ENCODE measurements at places on chromosomes 13 and 19.

DNA sequence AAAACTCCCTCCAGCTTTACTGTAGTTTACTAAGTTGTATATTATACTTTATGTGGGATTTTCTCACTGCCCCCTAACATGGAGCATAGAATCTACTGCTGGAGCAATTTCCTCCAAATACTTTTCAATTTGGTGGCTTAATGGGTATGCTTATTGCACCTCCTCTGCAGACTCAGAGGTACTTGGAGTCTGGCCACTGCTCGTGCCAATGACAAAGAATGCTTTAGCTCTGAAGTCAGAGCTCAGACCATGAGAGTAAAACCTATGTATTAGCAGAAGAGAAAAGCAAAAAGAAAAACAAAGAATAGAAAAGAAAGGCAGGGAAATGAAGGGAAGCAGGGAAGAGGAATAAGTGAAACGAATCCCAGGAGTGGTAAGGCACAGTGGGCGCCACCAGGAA, 71.9 kb downstream of the SUCLA2 start:
- no peak for DNase-seq

DNA sequence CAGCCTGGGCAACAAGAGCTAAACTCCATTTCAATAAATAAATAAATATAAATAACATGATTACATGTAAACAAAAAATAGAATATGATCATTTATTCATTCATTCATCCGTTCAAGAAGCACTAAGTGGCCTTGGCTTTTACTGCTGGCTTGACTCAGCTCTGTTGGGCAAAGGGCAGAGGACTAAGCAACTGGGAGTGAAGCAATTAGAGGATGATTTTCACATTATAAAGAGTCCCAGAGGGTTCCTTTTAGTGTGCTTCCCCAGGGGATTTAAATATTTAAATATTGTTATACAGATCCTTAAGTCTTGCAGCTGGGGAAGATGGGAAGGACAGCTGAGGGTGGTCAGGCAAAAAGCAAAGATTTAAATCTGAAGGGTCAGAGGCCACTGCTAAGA, 34.9 kb upstream of the FLT1 start:
- no peak for DNase-seq

DNA sequence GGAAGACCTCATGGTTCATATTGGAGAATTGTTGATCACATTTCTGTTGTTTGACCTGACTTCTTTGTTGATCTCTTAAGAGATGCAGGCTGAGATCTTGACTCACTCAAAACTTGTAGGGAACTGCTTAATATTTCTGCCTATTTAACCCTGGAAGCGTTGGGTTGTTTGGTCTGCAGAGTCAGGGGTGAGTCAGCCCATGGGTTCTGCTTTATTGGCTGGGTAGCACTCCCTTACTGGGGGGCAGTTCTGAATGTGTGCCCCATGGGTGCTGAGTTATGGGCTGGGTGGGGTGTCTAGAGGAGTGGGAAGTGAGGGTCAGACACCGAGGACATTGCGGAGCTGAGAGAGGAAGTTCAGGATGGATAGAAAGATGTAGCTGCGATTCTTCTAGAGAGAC, 87.9 kb downstream of the LRCH1 start:
- DNase-seq, result no peak

GRCh38 chr13:53783471-53783870, 754.9 kb downstream of the OLFM4 start:
- DNase-seq, result peak; percentile 24

DNA sequence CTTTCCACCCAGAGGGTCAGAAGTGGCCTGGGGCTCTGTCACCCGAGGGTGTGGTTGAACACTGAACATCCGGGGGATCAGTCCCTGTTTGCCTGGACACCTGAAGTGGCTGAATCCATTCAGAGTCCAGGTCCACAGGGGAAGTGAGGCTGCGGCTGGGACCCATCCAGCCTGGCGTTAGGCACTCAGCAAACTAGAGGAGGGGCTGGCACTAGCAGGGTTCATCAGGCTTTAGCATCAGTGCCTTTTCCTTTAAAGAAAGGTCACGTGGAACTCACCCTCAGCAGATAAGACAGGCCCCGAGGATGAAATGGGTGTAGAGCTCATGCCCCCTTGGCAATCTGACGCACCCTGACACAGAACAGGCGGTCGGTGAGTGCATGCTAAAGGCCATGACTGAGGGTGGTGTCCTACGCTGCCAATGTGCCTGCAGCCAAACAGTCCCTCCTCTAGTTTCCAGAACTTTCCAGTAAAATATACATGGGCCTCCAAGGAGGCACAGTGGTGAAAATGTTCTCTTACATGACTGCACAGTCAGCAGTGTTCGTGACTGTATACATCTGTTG, 72.4 kb upstream of the ARHGEF7 start:
- no peak for DNase-seq

DNA sequence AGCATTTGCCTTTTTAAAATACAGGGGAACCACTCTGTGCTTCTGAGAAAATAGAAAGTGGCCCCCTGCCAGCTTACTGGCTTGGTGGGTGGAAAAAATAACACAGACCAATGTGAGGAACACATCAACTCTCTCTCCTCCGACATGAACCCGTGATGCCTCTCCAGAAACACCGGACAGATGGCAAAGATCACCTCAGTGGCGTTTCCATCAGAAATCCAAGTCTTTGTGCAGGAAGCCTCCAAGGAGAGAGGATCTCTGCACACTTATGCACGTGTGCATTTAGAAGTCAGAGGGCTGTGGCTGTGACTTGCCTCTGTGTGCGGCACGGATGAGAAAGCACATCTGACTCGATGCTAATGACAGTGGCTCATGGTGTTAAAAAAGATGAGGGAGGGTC, 112.3 kb upstream of the KLF12 start:
- DNase-seq, result no peak

GRCh38 chr13:66922444-66922843, 307.7 kb downstream of the PCDH9 start:
- DNase-seq, result no peak

GRCh38 chr19:32343550-32344262, 1.7 kb upstream of the ZNF507 start:
- DNase-seq, result no peak

- no peak for DNase-seq
Measured at GRCh38 chr13:52933547-52934210, 85.2 kb upstream of the PCDH8 start.

DNA sequence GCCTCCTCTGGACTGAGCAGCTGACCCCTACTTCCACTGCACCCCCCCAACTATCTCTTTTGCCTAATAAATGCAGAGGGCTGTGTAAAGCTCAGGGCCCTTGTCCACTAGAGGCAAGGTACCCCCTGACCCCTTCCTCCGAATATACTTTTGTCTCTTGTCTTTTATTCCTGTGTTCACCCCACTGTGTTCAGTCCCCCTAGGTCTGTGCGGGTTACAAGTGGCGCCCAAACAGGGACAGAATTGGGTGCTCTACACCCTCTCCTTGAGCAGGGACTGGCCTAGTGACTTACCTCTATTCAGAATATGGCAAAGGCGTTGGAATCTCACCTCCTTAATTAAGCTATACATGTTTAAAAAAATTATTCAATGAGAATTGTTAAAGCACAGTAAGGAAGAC, 15.0 kb downstream of the ZNF350 start:
- DNase-seq, result no peak

GRCh38 chr19:28544451-28545261, 668.3 kb downstream of the UQCRFS1 start:
- no peak for DNase-seq

DNA sequence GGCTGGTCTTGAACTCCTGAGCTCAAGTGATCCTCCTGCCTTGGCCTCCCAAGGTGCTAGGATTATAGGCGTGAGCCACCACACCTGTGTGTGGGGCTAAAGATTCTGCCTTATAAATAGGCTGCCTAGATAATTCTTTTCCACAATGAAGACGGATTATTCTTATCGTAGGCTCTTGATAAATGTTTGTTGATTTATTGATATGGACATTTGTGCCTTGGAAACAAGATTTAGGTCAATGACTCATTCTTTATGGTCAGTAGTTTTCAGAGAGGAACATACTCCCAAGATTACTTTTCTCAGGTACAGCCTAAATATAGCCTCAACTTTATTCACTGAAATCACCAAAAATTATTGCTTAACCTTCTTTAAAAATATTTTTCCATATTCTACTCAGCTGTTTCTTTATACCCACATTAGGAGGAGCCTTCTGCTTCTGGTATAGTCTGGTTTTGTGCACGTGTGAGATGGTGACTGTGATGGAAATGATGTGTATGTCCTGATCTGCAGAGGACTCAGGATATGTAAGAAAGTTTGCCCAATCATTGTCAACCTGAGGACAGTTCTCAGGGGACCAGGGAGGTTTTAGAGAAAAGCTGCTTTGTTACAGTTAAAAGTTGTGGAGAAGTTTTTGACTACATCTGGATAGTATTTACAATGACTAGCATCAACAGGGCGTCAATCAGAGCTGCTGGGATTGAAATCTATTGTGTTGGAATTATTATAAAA, 208.9 kb downstream of the DNAJC15 start:
- no peak for DNase-seq

- no peak for DNase-seq
Measured at GRCh38 chr19:30778961-30779715, 407.0 kb downstream of the ZNF536 start.

DNA sequence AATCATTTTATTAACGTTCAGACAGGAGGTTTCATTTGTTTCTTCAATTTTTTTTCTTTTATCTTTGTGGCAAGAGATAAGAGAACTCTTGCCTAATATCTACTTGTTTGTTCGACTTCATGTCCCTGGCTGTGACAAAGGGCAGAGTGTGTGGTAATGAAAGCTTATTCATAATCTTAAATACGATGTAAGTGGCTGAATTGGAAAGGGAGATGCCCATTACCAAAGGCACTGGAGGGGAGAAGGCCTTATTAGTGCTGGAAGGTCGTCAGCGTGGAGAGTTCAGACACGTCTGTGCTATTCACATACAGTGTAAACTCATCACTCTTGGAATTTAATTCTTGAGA, 54.0 kb downstream of the RFC3 start:
- DNase-seq, result peak; percentile 45

- DNase-seq, result no peak
Measured at GRCh38 chr19:30062065-30062906, 120.2 kb downstream of the URI1 start.

- no peak for DNase-seq
Measured at GRCh38 chr13:102648046-102648445, 46.8 kb downstream of the METTL21C start.

DNA sequence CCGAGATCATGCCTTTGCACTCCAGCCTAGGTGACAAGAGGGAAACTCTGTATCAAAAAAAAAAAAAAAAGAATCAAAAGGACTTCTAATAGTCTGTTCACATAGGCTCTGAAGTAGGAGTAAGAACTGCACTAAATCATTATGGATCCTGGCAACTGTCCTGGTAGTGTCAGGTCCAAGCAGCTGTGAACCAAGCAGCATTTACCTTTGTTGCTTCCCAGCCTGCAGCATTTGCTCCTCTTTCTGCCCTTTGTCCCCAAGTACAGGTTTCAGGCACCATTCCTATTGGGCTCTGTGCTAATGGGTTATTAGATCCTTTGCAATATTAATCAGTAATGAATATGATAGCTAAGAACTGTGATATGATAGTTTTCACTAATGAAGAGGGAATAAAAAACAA, 77.4 kb upstream of the NBEA start:
- DNase-seq, result no peak

- DNase-seq, result peak; percentile 11
Measured at GRCh38 chr13:101977475-101977874, 424.4 kb downstream of the FGF14 start.

GRCh38 chr13:75789451-75790197, 153.5 kb downstream of the LMO7 start:
- DNase-seq, result no peak

DNA sequence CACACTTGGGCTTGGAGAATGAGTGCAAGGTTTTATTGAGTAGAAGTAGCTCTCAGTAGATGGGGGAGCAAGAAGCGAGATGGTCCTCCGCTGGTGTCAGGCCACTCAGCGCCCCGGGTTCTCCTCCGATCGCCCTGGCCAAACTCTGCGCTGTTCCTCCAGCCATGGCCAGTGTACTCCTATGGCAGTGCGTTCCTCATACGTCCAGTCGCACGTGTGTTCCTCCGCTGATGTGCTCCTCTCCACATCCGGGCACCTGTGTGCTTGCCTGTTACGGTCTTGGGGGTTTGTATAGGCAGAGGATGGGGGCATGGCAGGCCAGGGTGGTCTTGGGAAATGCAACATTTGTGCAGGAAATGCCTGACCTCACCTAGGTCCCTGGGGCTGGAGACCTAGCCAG, 1899.4 kb downstream of the PCDH9 start:
- DNase-seq, result no peak

- no peak for DNase-seq
Measured at GRCh38 chr19:17312189-17313113, 3.1 kb downstream of the DDA1 start.

GRCh38 chr19:42985588-42985987, 40.7 kb downstream of the PSG11 start:
- DNase-seq, result no peak

- DNase-seq, result no peak
Measured at GRCh38 chr13:107977071-107977574, 238.2 kb downstream of the LIG4 start.

DNA sequence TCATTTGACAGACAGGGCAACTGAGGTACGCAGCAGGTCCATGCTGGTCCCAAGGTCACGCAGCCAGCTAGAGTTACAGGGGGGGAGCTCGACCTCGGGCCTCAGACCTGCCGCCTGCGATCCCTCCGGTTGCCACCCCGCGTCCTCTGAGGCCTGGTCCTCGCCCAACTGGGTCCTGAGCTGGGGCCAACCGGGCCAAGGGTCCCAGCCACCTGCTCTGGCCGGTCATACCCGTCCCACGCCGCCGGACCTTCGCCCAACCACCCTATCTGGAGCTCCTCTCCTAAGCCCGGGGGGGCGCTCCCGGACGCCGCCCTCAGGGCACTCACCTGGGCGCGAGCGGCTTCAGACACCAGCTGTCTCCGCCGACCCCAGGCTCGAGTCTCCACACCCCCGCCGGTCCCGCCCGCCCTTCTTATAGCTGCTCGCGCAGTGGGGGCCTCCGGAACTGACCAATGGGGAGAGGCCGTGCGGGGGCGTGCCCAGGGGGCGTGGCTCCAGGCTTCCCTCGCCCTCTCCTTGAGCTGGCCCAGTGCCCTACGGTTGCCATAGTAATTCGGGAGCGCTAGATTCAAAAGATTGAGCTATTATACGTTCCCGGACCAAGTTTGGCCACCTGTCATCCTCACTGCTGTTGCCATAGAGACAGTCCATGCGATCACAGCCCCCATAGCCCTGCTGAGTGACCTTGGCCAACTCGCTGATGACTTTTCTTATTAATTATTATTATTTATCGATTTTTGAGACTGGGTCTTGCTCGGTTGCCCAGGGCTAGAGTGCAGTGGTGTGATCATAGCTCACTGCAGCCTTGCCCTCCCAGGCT, at the start of gene PLIN5:
TSS of gene PLIN5 (minus strand) at position 389 of the 823 bp plus-strand sequence. CDS start 1,150 bp downstream, outside the sequence.
- peak; percentile 99 for DNase-seq

DNA sequence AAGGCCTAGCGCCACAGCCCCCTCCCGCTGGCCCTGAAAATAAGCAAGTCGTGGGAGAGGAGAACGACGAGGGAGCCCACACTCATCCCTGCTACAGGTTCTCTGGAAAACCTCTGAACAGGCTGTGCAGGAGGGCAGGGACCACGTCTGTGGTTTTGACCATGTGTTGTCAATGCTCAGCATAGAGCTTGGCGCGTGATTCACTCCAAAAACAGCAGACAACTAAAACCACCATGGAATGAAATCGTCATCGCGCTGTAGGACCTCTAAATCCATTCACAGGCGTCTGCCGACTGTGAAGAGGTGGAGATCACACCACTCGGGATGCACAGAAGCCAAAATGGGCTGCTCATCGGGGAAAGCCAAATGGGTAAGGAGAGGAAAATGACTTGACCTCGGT, 121.3 kb downstream of the COL4A1 start:
- DNase-seq, result no peak
